ENCODE measurements at places on chromosomes 6 and 20. TPM values are rescaled to one million over a fixed set of nuclear protein-coding genes. Genes with fewer than 3 reads are reported as not detected.

Gene LCA5
- total RNA-seq, result 3.5 TPM

Gene CD109
- total RNA-seq, result 1.7 TPM

GRCh38 chr6:3147914-3148757 lies 9.2 kb downstream of the TUBB2A start:
- no peak for DNase-seq

- DNase-seq, result peak; percentile 18
Measured at GRCh38 chr20:59013959-59014608, 5.1 kb upstream of the TUBB1 start.

Data from cardiac muscle cell (in vitro differentiated cells and primary cell).